ENCODE measurements at places on chromosomes 1 and 21.

DNA sequence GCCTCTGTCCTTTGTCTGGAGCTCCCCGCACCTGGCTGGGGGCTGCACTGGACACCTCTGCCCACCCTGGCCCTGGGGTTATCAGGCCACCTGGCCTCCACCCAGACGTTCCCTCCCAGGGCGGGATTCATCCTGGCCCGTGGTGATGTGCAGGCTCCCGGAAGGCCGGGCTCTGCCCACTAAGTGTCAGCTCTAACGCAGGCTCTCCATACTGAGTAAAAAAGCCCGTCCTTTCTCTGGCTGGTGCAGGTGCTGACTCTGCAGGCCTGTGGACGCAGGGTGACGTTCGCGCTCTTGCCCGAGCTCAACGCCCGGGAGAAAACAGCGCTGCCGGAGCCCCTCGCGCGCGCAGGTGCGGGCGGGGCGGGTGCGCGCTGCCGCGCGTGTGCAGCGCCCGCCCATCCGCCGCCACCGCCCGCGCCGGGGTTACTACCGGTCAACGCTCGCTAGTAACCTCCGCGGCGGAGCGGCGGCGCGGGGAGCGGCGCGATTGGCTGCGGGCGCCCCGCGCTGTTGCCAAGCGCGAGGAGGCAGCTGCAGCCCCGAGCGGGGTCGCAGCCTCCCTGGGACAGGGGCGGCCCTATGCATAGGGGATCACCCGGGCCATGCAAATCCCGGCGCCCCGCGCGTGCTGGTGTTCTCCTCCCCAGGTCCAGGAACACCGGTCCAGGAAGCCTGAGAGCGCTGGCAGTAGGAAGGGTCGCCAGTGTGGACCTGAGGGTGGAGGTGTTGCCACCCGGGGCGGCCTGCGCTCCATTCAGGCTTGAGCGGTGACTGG is 15.7 kb downstream of the ABCG1 start:
- DNase-seq: peak; percentile 93

GRCh38 chr21:30117631-30118030 is 49.0 kb downstream of the CLDN17 start:
- DNase-seq: no peak

- DNase-seq: peak; percentile 60
Measured at GRCh38 chr21:41895643-41896493, 16.7 kb upstream of the PRDM15 start.

- no peak for DNase-seq
Measured at GRCh38 chr1:195934817-195935553, 673.3 kb downstream of the KCNT2 start.

- no peak for DNase-seq
Measured at GRCh38 chr1:156795787-156796186, 20.9 kb downstream of the SH2D2A start.
